ENCODE measurements at places on chromosomes 12 and 14.

DNA sequence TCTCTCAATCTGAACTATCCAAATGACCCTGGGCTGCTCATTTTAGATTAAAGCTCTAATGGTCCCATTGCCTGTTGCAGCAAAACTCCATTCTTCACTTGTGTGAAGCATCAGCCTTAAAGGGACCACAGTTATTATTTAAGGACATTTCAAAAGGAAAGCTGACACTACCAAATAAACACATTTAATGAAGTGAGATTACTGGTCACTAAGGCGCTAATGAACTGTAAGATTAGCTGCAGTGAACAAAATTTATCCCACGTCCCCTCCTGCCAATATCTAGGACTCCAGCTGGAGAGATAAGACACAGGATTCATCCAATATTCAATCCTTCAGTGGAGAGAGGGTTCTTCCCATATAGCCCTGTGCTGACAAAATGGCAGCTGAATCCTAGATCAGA lies 1029.2 kb upstream of the SEL1L start:
- DNase-seq = no peak

DNA sequence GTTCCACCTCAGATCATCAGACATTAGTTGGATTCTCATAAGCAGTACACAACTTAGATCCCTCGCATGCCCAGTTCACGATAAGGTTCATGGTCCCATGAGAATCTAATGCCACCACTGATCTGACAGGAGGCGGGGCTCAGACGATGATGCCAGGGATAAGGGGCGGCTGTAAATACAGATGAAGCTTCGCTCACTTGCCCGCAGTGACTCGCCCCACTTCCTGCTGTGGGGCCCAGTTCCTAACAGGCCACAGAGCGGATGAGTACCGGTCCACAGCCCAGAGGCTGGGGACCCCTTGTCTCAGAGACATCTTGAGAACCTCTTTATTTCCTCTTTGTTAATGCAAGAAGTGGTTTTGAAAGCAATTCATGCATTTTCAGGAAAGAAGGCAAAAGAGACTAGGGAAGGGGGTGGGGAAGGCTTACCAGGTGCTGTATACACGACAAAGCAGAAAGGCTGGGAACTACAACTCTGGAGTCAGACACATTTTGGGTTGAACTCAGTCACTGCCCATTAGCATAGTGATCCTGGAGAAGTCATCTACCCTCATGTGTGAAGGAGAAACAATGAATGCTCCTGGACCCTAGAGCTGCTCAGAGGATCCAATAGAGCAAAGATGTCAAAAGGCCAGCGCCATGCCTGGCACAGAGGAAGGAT lies 68.7 kb downstream of the EID3 start:
- DNase-seq = no peak

DNA sequence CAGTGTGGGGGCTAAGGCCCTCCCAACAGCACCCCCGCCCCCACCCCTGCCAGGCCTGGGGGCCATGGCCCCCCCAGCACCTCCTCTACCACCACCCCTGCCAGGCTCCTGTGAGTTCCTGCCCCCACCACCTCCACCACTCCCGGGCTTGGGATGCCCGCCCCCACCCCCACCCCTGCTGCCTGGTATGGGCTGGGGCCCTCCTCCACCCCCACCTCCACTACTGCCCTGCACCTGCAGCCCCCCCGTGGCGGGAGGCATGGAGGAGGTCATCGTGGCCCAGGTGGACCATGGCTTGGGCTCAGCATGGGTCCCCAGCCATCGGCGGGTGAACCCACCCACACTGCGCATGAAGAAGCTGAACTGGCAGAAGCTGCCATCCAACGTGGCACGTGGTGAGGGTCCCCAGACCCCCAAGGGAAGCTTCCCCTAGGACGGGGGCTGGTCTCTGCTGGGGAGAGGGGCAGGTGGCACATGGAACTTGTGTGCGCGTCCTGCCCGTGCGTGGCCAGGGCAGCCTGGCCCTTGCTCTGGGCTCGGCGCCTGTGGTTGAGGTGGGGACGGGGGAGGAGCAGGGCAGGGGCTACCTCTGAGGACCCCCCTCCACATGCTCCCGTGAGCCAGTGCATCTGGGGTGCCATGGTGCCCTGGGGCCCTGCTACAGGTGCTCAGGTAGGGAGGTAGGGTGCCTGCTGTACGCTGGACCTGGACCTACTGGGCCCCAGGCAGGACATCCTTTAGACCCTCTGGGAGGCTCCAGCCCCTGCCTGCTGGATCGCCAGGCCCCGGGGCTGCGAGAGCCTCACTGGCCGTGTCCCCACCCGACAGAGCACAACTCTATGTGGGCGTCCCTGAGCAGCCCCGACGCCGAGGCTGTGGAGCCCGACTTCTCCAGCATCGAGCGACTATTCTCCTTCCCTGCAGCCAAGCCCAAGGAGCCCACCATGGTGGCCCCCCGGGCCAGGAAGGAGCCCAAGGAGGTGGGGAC lies 16.1 kb upstream of the ADSS1 start:
- no peak for DNase-seq

- no peak for DNase-seq
Measured at GRCh38 chr14:56808383-56809269, 1.7 kb downstream of the OTX2 start.

All from inflammatory macrophage treated with lipopolysaccharide for 1 hour (primary cell).